SK-MEL-5 (cell line): ENCODE measurements at places on chromosomes 6 and 20.

DNA sequence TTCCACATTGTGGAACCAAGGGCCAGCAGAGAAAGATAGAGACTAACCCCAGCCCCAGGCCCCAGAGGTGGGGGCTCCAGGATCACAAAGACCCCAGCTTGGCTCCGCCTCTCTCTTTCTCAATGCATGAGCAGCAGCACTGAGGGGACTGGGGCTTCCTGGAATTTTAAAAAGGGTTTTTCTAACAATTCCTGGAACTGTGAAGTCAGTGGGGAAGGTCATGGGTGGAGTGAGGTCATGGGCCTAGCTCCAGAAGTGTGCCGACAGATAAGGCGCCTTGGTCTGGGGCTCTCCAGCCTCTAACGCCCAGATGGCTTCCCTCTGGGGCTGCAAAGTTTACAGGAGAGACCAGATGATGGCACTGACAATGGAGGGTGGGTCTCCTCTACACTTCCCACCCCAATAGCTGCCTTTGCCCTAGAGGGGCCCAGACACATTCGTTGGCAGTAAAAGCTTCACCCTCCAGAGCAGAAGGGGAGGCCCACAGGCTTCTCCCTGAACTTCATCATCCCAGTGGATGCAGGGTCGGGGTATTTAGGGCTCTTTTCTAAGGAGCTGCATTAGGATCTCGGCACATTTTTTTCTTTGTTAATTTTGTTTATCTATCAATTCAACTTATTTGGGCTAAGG, 46.9 kb upstream of the CD93 start:
- DNase-seq = no peak

- no peak for DNase-seq
These were observed 1420.2 kb downstream of the GRIK2 start for GRCh38 chr6:102813489-102814275.

GRCh38 chr6:109912118-109912517, 66.0 kb upstream of the GPR6 start:
- DNase-seq = no peak

- DNase-seq = no peak
These were observed 44.4 kb upstream of the ENPP5 start for GRCh38 chr6:46215213-46215612.

GRCh38 chr6:106421496-106421895, 61.0 kb downstream of the CRYBG1 start:
- no peak for DNase-seq

GRCh38 chr20:54093423-54094267, 23.3 kb upstream of the BCAS1 start:
- peak; percentile 98 for DNase-seq

DNA sequence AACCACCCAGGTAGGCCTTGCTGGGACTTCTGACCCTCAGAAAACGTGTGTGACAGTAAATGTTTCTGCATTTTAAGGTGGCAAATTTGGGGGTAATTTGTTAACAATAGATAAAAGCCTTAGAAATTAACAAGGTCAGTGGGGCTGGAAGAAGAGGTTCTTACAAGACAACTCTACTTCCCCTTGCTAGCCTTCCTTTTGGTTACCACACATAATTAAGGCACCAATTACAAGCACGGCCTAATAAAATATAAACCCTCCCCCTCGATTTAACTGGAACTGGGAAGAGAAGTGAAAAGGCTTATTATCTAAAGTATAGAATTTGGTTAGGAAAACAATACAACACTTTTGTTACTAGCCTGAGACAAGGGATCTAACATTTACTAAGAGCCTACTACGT, 38.8 kb downstream of the ELOVL5 start:
- no peak for DNase-seq

GRCh38 chr6:106056060-106056745, 29.9 kb upstream of the PRDM1 start:
- no peak for DNase-seq

- DNase-seq = no peak
These were observed 179.8 kb upstream of the NOX3 start for GRCh38 chr6:155635416-155635815.

DNA sequence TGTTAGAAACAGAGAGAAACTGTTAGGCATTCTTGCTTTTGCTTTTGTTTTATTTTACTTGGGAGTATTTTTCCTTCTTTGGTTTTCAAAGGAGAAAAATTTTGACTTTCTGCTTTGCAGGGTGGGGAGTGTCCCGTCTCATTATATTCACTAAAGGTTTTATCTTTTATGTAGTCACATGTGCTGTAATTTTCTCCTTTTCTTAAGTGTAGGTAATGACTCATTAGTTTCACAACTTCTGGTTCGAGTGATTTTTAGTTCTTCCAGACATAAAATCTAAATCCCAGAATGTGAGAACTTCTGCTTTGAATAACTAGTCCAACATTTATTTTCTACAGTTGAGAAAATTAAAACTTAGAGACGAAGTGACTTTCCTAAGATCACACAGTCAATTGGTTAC, 37.7 kb downstream of the ADGRF1 start:
- DNase-seq = no peak

GRCh38 chr20:62457831-62458230, 18.0 kb downstream of the GATA5 start:
- DNase-seq = no peak

DNA sequence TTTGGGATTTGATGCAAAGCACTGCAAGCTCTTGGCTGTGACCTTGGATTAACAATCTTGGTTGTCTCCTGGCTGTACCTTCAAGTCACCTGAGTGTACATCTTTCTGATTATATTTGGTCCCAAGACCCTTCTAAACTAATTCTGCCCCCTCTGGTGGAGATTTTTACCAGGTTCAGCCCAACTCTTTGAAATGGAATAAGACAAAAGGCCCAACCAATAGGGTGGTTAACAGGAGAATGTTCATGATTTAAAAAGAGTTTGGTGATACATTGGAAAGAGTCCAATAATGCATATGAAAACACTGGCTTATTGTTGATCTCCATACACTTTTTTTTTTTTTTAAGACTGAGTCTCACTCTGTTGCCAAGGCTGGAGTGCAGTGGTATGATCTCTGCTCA, 77.5 kb upstream of the CD83 start:
- peak; percentile 57 for DNase-seq

- DNase-seq = no peak
These were observed 222.5 kb downstream of the SYNDIG1 start for GRCh38 chr20:24691901-24692351.

DNA sequence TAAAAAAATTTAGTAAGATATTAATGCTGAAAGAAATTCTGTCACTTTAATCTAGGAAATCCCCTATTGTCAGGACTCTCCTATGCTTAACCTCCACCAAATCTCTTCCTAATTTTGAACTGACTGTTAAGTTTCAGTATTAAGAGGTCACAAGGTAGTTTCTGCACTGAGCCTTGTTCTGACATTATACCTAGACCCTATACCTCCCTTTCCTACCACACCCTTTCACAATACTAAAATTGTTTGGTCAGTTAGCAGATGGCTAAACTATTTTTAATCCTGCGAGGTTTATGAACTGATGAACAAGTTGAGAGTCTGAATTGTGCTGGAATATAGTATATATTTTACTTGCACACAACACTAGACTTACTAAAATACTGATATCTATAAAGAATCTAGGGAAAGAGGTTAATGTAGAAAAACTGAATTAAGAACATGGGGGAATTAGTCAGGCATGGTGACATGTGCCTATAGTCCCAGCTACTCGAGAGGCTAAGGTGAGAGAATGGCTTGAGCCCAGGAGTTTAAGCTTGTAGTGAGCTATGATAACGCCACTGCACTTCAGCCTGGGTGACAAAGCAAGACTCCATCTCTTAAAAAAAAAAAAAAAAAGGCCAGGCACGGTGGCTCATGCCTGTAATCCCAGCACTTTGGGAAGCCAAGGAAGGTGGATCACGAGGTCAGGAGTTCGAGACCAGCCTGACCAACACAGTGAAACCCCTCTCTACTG, 51.5 kb downstream of the HBS1L start:
- DNase-seq = no peak

DNA sequence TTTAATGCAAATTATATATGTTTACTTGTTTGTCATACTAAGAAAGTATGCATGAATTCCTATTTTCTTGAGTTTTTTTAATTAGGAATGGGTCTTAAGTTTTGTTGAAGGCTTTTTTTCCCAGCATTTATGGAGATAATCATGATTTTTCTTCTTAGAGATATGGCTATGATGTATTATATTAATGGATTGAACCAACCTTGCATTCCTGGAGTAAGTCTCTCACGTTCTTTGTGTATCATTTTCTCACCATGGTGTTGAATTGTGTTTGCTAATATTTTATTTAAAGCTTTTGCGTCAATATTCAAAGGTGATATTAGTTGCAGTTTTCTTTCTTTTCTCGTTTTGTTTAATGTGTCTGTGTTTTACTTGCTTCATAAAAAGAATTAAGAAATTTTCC, 48.4 kb upstream of the SLC35D3 start:
- no peak for DNase-seq

- no peak for DNase-seq
These were observed 12.8 kb upstream of the ZNF217 start for GRCh38 chr20:53606364-53606985.

DNA sequence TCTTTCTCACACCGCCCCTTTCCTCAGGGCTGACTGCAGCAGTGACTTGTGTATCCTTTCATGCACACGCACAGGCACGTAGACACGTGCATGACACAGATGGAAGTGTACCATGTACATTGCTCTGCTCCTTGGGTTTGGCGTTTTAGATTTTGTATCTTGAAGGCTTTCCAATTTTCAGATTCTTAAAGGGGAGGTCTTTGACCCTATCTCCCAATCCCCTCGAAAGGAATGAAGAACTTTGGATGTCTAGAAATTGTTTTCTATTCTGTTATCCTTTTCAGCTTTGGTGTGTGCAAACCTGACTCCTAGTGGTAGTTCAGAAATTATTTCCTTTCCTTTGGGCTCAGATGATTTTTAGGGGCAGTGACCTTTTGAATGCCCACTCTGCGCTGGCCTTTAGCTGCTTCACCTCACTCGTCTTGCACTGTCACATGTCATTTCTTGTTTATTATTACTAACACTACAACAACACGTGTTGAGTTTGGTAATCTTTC, 63.0 kb downstream of the HIVEP1 start:
- DNase-seq = peak; percentile 65

DNA sequence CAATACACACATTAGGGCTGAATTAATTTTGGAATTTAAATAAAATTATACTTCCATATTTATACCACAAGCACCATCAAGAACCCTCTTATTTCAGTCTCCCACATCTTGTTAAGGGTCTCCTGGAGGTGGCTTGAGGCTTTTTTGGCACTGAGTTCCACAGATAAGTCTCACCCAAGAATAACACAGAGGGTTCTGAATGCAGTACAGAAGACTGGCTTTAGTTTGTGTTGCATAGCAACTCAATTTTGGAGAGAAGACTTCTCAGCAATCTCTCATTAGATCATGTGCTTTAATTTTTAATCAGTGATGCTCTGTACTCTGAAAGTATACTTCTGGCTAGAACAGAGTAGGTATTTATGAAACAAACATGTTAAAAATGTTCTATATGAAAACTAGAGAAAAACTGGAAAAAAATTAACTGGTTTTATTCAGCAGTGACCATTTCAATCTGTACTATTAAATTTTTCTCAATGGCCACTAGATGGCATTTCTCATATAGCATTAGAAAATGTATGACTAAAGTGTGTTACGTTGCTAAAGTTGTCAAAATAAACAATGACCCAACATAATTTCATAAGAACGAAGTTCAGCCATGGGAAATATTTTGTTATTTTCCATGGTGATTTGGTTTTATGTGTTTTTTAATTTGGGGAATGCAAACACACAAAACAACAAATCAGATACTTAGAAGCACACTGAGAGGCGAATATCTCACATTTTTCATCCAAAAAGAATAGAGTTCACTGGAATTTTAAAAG, 32.7 kb upstream of the MAP7 start:
- peak; percentile 44 for DNase-seq

DNA sequence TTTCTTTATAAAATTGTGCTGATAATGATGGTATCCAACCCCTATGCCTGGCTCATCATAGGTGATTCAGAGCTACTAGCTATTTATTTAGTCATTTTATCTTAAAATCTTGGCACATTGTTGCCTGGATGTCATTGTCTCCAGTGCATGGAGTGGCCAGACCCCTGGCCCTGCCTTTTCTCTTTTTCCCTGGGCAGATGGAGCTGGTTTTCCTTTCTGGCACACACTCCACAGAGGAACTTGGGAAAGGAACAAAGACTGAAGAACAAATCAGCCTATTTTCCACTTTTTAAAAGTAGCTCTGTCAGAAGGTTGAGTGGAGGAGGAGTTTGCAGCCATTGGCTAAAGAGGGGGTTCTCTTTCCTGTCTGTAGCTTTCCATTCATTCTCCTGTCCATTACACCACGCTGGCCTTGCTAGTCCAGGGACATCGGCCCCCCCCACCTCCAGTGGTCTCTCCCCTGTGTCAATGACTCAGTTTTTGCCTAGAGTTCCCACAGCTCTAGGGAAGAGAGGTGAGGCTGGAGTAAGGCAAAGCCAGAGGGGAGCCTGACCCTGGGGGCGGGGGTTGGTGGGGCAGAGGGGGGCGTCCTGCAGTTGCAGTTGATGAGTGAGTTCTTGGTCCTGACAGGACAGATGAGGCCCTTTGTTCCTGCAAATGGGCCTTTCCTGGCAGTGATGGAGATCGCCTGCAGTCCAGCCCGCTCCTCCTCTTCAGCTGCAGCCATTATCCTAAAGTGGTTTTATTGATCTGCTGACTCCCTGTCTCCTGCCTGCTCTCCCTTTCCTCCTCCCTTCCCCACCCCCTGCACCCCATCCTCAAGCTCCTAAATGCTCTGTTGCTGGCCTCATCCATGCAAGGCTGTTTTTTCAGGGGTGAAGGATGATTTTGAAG, 774.5 kb downstream of the DHX35 start:
- no peak for DNase-seq

DNA sequence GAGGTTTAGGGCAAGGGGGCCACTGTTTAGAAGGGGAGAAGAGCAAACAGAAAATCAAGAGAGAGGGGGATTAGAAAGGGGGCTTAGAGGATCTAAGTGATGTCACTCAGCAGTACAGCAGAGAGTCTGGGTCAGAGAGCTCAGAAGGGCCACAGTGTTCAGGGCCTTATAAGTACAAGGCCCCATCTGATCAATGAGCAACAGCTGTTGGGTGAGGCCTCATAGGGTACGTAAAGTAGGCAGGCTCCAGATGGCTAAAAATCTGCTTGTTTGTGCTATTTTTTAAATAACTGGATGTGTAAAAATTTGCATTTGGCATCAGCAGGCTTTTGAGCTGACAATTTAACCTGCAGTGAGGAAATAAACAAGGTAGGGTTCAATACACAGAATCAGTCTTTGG, 149.8 kb downstream of the SH3BGRL2 start:
- DNase-seq = no peak

GRCh38 chr20:408843-409696, 971 bp downstream of the RBCK1 start:
- DNase-seq = no peak

- DNase-seq = no peak
These were observed 16.3 kb downstream of the PKIG start for GRCh38 chr20:44598423-44599305.

- no peak for DNase-seq
These were observed 1.0 kb downstream of the LZTS3 start for GRCh38 chr20:3172126-3172932.
